ENCODE measurements at places on chromosomes 1 and 21. TPM values are rescaled to one million over a fixed set of nuclear protein-coding genes. Genes with fewer than 3 reads are reported as not detected.

The RUNX1 gene
- total RNA-seq, result 59.0 TPM

The ST6GALNAC3 gene
- total RNA-seq, result 42.8 TPM

The ZBTB8A gene
- total RNA-seq, result 10.5 TPM

The CYYR1 gene
- 0.11 TPM for total RNA-seq

The CFAP126 gene
- total RNA-seq, result not detected

The CELA3B gene
- total RNA-seq, result not detected

The FAAP20 gene
- 22.2 TPM for total RNA-seq

The CCDC24 gene
- 5.5 TPM for total RNA-seq

The ZBTB8B gene
- 0.79 TPM for total RNA-seq

The SOX13 gene
- 24.3 TPM for total RNA-seq

The CTSK gene
- 0.76 TPM for total RNA-seq

The SDF4 gene
- total RNA-seq, result 117 TPM

The AMY2A gene
- total RNA-seq, result not detected

The GJA9 gene
- total RNA-seq, result 0.11 TPM

The HMGN2 gene
- total RNA-seq, result 222 TPM

The LRRN2 gene
- 0.22 TPM for total RNA-seq
